ENCODE measurements at places on chromosomes 5 and 9.

GRCh38 chr5:1540831-1541701 is 17.3 kb upstream of the LPCAT1 start:
- peak; percentile 6 for DNase-seq

DNA sequence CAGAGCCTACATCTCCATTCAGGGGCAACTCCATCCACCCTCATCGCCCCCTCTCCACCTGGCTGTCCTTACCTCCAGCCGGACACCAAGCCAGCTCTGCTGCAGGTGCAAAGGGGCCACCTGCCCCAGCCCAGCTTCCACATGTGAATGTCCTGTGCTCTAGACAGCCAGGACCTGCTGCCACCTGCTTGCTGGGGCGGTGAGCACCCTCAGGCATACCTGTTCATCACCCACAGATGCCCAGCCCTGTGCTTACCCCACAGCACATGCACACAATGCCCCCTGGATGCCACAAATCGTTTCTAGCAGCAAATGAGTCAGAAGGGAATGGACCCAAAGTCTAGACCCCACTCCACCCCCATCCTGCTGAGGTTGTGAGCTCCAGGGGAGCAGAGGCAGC is 13.3 kb upstream of the NKD2 start:
- DNase-seq: no peak

- no peak for DNase-seq
These were observed 87.5 kb downstream of the FGF18 start for GRCh38 chr5:171506951-171507350.

- no peak for DNase-seq
These were observed 7.0 kb upstream of the AK1 start for GRCh38 chr9:127884427-127884911.

GRCh38 chr5:73328640-73329039 is 119.9 kb downstream of the FOXD1 start:
- no peak for DNase-seq

DNA sequence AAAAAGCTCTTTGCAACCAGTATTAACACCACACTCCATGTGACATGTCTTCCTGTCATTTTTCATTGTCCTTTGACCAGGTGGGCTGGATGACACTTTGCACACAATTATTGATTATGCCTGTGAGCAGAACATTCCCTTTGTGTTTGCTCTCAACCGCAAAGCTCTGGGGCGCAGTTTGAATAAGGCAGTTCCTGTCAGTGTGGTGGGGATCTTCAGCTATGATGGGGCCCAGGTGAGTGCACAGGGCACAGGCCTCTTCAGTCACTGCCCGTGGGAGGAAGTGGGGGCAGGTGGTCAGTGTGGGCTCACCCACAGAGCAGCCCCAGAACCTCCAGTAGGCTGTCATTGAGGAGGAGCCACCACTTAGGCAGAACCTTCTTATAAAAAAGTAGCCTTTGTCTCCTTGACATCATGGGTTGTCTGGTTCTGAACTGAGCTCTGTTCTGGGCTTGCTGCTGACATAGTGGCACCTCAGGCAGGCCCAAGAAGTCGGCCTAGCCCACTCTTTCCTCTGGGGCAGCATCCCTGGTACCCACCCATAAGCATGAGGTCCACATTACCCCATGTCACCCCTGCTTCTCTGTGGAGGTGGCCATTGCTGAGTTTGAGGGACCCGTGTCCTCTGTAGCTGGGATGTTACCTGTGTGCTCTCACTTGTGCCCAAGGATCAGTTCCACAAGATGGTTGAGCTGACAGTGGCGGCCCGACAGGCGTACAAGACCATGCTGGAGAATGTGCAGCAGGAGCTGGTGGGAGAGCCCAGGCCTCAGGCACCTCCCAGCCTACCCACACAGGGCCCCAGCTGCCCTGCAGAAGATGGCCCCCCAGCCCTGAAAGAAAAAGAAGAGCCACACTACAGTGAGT is 39.3 kb downstream of the SECISBP2 start:
- no peak for DNase-seq

GRCh38 chr9:38041564-38042243 is 27.3 kb downstream of the SHB start:
- DNase-seq: no peak

DNA sequence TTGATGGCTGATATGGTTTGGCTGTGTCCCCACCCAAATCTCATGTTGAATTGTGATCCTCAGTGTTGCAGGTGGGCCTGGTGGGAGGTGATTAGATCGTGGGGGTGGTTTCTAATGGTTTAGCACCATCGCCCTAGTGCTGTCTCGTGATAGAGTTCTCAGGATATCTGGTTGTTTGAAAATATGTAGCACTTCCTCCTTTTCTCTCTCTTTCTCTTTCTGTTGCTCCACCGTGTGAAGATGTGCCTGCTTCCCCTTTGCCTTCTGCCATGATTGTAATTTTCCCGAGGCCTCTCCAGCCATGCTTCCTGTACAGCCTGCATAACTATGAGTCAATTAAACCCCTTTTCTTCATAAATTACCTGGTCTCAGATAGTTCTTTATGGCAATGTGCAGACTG is 111.6 kb downstream of the SREK1 start:
- DNase-seq: no peak

- DNase-seq: no peak
These were observed 119.7 kb downstream of the ACTBL2 start for GRCh38 chr5:57362951-57363350.

DNA sequence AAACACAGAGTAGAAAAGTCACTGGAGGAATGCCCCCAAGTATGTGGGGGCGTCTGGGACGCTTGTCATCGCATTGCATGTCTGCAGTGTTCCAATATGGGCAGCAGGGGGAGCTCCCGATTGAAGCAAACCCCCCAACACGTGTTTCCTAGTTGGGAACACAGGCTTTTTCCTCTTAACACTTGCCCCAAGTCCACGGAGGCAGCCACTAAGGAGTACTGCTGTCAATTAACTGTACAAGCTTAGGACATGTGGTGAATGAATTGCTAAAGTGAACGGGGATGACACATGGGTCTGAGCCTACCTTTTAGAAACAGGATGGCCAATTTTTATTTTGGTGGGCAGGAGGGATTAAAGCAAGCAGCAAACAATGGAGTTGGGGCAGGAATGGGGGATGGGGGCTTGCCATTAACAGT is 2.2 kb downstream of the GABRB2 start:
- no peak for DNase-seq

DNA sequence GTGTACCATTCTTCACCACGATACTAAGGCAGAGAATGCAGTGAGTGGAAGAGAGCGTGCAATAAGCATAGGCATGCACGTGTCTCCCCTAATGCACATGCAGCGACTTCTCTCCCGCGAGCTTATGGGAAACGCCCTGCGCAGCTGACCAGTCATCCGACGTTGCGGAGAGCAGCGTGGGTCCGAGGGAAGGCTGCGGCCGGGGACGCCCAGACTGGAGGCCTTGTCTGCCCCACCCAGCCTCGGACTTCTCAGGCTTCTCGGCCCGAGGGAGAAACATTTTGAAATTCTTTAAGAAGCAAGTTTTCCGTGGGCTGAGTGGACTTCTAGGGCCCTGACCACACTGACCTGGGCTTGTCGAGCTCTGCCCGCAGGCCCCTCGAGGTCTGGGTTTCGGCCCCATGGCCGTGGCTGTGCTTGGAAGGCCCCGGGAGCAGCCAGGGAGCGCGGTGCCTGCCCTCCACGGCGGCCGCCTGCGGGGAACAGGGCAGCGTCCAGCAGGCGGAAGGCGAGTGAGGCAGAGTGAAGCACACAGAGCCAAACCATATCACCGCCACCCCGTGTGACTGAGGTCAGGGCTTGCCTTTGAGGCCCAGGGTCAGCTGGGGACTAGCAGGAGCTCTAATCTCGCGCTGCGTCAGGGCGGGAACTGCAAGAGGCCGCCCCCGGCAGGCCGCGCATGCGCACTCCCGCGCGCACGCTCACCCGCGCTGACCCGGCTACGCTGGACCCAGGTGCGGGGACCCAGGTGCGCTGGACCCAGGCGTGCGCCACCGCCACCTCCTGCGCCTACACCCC is 60.0 kb upstream of the IRX1 start:
- DNase-seq: no peak

- no peak for DNase-seq
These were observed 46.1 kb upstream of the ZBED3 start for GRCh38 chr5:77133061-77133758.

- no peak for DNase-seq
These were observed 4.1 kb upstream of the OLFM1 start for GRCh38 chr9:135083241-135083810.

GRCh38 chr5:51027271-51027670 is 356.0 kb upstream of the ISL1 start:
- no peak for DNase-seq

DNA sequence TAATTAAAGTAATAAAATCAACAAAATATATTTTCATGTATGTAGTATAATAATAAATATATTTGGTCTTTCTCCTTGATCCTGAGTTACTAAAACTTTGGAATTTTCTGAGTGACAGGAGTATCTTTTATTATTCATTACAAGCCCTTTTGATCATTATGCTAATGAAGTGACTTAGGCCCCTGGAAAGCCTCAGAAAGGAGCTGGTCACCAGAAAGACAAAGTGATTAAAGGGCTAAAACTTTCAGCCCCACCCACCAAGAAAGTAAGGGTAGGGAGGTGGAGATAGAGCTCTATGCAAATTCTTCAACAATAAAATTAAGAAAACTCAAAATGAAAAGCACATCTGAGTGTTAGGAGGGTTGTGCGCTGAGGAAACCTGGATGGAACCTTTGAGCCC is 27.5 kb downstream of the UBQLN1 start:
- DNase-seq: no peak

- no peak for DNase-seq
These were observed 9.0 kb upstream of the QSOX2 start for GRCh38 chr9:136254381-136255165.

DNA sequence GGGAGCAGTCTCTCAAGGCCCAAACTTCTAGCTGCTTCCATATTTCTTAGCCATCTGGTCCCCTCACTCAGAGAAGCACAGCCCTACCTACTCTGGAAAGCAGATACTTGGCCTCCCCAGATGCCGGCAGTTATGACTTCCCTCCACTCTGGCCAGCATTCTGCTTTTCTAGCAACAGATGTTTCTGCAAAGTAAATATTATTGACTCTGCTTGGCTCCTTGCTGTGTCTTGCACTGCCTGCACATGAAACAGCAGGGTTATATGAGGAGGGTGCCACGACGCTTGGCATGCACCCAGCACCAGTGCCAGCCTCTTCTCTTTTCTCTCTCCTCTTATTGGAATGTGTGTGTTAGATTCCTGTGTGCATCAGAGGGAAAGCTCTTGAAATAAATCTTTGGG is 99.7 kb downstream of the ARHGAP26 start:
- DNase-seq: no peak

All from activated T-cell treated with anti-CD3 and anti-CD28 coated beads, Interleukin-2, amount 50 U/mL, for 24 hours (primary cell).